ENCODE measurements at places on chromosomes 7 and 10. TPM values are rescaled to one million over a fixed set of nuclear protein-coding genes. Genes with fewer than 3 reads are reported as not detected.
A peak's percentile ranks its signal among the peaks of the same experiment; 100 is the strongest.

GRCh38 chr10:523925-524324, 165.5 kb downstream of the DIP2C start:
- no peaks in the 10 kb centered on the region for H3K4me1 ChIP-seq
- H3K36me3 ChIP-seq, result no peaks in the 10 kb centered on the region
- H3K27ac ChIP-seq, result no peak overlapping the region
- no peak for DNase-seq
- H3K4me3 ChIP-seq, result no peak overlapping the region

- no peaks in the 10 kb centered on the region for H3K27me3 ChIP-seq
- H3K4me1 ChIP-seq, result peaks cover 4% of the 10 kb centered on the region
- H3K27ac ChIP-seq, result no peak overlapping the region
- DNase-seq, result peak; percentile 62
- H3K36me3 ChIP-seq, result no peaks in the 10 kb centered on the region
- no peak overlapping the region for H3K4me3 ChIP-seq
Measured at GRCh38 chr7:22726345-22726906, 574 bp upstream of the IL6 start.

DNA sequence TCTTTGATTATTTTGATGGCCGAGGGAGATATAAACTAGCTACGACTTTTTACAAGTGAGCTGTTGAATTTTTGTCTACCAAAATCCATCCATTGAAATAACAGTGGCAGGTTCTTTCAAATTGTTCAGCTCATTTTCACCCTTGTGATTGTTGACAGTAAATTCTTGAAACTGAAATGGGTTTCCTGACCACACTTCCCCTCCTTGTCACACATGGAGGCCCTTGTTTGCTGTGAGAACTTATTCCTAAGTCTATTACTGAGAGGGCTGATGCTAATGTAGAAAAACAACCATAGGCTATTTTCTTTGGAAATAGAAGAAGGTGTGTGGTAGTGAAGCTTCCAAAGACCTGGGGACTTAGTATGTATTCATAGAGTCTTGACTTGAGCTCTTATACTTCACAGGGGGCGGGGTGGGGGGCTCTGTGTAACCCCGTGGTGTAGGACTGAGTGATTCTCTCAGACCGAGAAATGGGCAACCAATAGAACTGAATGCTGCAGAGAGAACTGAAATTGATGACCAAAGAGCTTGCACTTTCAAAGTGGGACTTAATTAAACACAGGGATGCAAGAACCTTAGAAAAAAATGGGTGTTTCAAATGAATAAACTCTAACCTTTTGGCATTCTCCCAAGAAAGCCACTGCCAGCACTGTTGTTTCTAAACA, 718.9 kb downstream of the CCSER2 start:
- DNase-seq, result no peak
- no peaks in the 10 kb centered on the region for H3K4me1 ChIP-seq

- no peak overlapping the region for H3K4me3 ChIP-seq
- H3K27me3 ChIP-seq, result no peaks in the 10 kb centered on the region
- no peak overlapping the region for H3K27ac ChIP-seq
- no peaks in the 10 kb centered on the region for H3K36me3 ChIP-seq
Measured at GRCh38 chr7:44267719-44268421, 57.5 kb downstream of the CAMK2B start.

Gene COL26A1
- total RNA-seq, result 71.4 TPM

Gene PLEKHS1
- total RNA-seq, result not detected

All from H1 (cell line).